CD4-positive, alpha-beta T cell treated with Interferon alpha-2 for 1 hour (primary cell): ENCODE measurements at places on chromosomes 6 and 20.

DNA sequence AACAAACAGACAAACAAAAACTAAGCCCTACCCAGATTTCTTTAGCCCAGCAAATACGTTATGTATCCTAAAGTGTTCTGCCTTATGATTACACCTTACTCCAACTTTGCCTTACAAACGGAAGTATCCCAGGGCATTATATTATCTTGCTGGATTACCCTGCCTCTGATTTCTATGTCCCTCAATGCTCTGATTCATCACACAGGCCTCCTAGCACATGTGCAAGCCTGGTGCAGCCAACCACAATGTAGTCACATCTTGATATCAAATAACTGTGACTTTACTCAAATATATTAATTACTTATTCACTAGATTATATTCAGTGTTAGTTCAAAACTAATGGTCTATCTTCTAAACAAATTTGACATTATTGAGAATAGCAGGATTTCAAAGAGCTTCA, 598.6 kb downstream of the TBC1D32 start:
- DNase-seq: no peak

DNA sequence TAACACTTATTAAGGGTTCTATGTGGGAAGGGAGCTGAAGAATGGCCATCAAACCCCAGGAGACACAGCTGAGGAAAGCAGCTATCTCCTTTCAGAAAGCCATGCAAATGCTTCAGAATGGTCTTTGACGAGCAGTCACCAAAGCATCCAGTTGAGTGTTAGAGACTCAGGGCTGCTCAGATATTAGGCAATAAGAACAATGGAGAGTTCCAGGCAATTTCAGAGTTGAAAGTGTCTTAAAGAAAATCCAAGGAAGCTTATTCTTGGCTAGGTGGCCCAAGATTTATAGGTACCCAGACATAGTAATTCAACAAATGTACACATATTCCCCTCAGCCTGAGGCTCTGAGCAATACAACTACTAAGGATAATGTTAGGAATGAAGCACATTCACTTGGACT, 180.1 kb upstream of the SOX4 start:
- no peak for DNase-seq

DNA sequence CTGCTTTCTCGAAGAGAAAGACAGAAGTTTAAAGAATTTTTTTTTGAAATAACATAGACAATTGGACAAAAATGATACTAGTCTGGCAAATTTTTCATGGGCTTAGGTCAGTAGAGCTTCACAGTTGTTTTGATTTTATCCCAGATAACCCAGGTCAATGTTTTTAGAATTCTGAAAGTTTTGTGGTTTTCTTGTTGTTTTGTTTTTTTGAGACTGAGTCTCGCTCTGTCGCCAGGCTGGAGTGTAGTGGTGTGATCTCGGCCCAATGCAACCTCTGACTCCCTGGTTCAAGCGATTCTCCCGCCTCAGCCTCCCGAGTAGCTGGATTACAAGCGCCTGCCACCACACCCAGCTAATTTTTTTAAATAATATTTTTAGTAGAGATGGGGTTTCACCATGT, 22.8 kb downstream of the KIF13A start:
- no peak for DNase-seq

- no peak for DNase-seq
Observed at GRCh38 chr6:3471711-3472110, 14.9 kb upstream of the SLC22A23 start.

DNA sequence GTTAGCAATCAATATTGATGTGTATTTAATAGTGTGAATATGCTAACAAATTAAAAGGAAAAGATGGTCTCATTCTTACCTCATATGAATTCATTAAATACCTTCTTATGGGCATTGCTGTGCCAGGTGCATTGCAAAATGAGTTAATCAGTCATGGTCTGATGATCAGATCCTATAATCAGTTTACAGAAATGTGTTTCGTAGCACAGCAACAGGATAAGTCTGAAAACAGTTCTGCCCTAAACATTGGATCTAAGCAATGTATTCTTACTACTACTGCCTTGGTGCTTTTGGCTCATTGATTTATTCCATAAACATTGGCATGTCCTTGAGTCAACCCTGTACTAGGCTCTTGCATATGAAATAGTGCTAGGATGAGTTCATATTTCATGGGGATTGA, 417.0 kb upstream of the JAG1 start:
- no peak for DNase-seq

DNA sequence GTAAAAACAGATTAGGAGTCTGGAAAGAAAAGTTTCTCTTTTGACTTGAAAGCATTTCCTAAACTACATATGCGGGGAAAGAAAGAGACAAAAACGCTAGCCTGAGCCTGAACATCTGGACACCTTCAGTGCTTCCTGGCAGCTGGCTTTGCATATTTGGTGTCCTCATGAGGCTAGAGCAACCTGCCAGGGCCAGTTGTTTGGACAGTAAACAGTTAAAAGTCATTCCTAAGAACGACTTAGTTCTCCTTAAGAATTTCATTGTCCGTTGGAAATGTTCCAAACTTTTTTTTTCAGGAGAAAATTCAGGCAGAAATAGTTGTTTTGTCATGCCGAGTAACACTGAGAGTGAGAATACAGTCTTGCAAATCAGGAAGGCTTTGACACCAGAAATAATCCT, 199.8 kb downstream of the SMOC2 start:
- DNase-seq: no peak

DNA sequence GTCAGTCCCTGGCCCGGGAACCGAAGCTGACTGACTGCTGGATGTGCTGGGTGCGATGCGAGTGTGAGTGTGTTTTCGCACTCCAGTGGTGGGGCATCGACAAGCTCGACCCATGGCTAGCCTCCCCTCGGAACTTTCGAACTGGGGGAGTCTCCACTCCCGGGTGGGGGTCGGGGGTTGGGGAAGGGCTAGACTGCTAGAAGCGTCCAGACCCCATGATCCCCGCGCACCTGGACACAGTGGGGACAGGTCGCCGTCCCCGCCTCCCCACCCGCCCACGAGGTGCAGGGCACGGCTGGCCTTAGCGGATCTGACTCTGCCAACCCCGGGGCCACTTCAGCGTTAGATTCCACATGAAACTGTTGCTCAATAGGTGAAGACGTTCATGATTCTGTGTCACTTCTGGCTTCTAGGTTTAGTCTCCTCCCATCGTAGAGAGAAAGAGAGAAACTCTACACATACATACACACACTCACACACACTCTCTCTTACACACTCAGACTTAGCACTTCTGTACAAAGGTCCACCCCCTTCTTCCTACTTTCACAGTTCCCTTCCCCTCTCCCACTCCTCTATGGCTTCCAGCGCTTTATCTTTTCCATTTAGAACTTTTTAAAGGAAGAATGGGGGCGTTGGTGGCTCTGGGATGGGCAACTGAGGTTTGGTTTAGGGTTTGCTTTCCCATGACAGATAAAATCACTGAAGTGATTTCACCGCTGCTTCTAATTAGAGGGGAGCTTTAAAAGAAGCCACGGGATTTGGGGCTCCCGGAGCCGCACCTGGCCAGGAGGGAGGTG, 5.1 kb upstream of the TFAP2A start:
- DNase-seq: no peak

DNA sequence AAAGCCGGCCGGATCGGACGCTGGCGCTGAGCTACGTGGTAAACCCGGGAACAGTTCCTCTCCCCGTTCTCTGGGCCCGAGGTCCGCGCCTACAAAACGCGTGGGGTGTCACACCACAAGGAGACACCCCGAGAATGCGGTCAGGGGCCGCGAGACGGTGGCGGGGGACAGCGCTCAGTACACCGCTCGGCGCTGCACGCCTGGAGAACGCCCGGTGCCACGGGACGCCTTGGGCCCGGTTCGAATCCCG, 670 bp downstream of the NCOA5 start:
- DNase-seq: no peak

- no peak for DNase-seq
Observed at GRCh38 chr20:17655286-17655651, 26.8 kb downstream of the RRBP1 start.

DNA sequence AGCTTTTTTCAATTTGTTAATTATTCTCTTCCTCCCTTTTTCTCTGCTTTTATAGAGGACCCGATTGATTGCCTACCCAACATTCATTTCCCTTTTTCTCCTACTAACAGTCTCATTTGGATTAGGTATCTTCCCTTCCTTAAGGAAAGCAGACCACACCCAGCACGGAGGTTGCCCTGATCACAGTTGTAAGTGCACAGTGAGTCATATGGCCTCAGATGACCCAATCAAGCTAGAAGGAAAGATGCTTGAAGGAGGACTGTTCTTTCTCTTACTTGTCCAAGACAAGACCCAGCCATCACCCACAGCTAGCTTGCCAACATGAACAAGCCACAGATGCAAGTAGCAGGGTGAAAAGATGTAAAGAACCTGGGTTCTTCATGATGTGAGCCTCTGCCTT, 518.6 kb downstream of the PKHD1 start:
- no peak for DNase-seq

DNA sequence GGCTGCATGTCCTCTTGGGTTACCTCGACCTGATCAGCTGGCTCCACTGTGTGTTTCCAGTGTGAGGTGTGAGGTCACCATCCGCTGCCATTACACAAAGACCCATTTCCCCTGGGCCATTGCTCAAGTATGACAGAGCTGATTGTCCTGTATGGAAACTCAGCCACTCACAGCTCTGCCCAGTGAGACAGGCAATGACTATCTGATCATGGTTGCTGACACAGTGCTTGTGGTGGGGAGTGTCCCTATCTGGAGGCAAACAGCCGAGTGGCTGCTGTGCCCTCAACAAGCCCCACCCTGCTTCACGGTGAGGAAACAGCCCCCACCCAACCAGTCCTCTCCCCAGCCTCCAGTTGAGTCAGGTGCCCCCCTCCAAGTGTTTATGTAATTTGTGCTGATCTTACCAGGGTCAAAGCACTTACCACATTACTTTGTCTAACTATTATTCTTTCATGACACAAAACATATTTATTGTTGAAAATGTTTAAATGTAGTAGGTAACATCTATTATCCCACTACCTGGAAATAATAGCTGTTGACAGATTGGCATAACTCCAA, 11.7 kb upstream of the MAPK13 start:
- DNase-seq: peak; percentile 82

DNA sequence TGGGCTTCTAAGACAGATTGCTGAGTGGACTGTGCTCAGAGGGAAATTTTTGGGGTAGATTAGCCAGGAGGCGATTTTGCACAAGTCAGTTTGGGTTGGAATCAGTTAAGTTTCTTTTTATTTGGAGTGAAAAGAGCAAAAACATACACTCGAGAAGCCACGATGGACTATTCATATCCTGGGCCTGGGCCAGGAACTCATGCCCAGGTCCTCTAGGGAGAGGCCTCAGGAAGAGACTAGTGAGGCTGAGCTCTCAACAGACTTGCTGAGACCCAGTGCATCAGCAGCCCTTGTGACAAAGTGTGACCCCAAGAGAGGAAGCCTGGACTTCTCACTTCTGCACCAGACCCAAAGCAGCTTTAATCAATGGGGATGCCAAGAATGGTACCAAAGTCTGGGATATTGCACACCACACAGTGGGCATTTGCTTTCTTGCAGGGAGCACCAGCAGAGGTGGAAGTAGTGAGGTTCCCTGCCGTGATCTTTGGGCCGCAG, 61.6 kb upstream of the MAFB start:
- DNase-seq: no peak

- DNase-seq: no peak
Observed at GRCh38 chr6:38173909-38174308, 354.4 kb downstream of the ZFAND3 start.

DNA sequence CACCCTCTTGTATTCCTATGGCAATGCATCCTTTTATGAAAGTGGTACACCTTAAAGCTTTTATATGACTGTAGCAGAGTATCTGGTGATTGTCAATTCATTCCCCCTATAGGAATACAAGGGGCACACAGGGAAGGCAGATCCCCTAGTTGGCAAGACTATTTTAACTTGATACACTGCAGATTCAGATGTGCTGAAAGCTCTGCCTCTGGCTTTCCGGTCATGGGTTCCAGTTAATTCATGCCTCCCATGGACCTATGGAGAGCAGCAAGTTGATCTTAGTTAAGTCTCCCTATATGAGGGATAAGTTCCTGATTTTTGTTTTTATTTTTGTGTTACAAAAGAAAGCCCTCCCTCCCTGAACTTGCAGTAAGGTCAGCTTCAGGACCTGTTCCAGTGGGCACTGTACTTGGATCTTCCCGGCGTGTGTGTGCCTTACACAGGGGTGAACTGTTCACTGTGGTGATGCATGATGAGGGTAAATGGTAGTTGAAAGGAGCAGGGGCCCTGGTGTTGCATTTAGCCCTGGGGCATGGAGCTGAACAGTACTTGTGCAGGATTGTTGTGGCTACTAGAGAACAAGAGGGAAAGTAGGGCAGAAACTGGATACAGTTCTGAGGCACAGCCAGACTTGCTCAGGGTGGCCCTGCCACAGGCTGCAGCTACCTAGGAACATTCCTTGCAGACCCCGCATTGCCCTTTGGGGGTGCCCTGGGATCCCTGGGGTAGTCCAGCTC, 292.1 kb downstream of the ESR1 start:
- DNase-seq: no peak

DNA sequence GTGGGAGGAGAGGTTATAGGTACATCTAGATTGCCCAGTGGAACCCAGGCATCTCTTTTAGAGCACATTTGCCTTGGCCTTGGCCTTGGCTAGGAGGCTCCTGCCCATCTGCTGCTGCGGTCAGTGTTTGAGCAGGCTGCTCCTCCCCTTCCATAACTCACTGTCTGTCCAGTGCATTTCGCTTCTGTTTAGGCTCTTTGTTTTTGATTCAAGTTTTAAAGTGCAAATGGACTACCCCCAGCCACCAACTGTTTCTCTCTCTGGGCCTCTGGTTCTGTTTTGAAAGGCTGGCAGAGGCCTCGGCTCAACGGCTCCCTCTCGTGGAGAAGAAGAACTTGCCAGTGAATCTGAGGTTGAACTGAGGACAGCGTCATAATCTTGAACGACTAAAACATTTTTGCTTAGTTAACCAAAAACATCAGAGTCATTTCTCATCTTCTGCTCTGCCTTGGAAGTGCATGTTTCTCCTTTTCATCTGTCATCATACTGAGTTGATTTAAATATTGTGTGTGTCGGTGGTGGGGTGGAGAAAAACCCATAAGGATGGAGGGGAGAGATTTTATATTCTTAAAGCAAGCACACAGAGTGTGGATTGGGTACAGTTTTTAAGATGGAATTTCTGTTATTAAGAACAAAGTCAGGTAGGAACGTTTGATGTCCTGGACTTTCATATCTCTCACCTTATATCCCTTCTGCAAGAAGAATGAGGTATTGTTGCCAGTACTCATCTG, 171.4 kb downstream of the DTNBP1 start:
- peak; percentile 67 for DNase-seq
